ENCODE measurements at places on chromosomes 3 and 15. TPM values are rescaled to one million over a fixed set of nuclear protein-coding genes. Genes with fewer than 3 reads are reported as not detected.

GRCh38 chr15:57444877-57445513 lies 68.7 kb downstream of the CGNL1 start:
- DNase-seq = peak; percentile 38

- DNase-seq = peak; percentile 63
These were observed at the start of gene SOX2 for GRCh38 chr3:181711325-181712135. Gene SOX2, plus strand, starts transcription at chr3:181711925. Its CDS starts 436 bp downstream, at chr3:181712361.

- DNase-seq = peak; percentile 52
These were observed 110.4 kb upstream of the CTNNB1 start for GRCh38 chr3:41088882-41089281.

- DNase-seq = peak; percentile 48
These were observed 22.8 kb upstream of the GOLM2 start for GRCh38 chr15:44265757-44266156.

DNA sequence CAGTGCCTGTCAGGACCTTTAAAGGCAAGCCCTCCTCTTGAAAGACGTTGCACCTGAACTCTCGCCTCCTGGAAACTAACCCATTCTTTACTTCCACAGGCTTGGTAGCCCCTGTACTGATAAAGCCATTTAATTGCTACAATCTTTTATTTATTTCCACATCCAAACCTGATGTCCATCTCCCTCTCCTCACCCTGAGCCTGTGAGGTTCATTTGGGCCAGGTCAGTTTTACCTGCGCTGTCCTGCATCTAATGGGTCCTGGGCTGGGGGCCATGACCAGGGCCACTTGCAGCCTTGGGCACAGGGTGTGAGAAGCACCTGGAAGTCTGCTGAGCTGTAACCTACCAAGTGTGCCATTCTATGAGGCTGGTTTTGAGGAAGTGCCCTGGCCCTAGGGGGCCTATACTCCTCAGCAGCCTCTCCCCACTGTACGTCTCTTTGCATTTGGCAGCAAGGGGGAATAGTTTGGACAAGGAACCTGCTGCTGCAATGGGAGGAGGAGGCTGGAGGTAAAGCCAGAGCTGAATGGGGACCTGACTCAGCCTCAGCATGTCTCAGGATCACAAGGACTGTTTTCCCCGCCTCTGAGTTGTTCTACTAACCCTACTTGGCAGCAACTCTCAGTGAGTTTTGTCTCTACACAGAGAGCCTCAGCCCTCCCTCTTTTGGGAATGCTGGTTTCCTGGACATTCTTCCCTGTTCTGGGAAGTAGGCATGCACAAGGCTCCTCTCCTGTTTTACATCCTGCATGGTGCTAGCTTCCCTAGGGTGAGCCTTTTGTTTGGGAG lies 53.8 kb downstream of the WDR76 start:
- no peak for DNase-seq

- DNase-seq = no peak
These were observed 759.9 kb upstream of the SGO1 start for GRCh38 chr3:20945892-20946291.

DNA sequence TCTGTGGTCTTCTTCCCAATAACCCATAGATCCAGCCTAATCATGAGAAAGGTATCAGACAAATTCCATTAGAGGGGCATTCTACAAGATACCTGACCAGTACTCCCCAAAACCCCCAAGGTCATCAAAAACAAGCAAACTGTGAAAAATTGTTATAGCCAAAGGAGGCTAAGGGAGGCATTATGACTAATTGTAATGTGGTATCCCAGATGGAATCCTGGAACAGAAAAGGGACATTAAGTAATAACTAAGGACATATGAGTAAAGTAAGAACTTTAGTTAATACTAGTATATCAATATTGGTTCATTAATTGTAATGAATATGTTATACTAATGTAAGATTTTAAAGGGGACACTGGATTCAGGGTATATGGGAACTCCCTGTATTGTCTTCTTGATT lies 20.4 kb downstream of the SPTSSB start:
- no peak for DNase-seq

DNA sequence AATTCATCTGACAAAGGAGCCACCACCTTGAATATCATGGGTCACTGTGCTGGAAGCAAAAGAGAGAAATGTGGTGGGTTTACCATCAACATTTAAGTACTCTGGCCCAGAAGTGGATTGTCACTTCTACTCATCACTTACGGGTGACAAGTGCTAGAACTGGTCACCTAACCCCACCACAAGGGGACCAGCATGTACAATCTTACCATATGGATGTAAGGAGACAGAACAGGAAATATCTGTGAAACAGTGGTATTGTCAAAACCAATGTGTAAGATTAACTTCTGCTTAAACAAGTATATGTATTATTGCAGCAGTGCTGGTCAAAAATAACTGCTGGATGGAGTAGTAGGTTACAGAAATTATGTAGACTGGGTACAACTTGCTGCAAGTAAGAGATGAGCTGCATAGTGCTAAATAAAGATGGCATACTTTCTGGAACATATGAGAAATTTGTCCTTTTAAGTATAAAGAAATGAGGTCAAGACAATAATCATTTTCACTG lies 171.8 kb downstream of the POTEB3 start:
- DNase-seq = no peak

GRCh38 chr15:96538491-96538890 lies 208.0 kb downstream of the NR2F2 start:
- no peak for DNase-seq

DNA sequence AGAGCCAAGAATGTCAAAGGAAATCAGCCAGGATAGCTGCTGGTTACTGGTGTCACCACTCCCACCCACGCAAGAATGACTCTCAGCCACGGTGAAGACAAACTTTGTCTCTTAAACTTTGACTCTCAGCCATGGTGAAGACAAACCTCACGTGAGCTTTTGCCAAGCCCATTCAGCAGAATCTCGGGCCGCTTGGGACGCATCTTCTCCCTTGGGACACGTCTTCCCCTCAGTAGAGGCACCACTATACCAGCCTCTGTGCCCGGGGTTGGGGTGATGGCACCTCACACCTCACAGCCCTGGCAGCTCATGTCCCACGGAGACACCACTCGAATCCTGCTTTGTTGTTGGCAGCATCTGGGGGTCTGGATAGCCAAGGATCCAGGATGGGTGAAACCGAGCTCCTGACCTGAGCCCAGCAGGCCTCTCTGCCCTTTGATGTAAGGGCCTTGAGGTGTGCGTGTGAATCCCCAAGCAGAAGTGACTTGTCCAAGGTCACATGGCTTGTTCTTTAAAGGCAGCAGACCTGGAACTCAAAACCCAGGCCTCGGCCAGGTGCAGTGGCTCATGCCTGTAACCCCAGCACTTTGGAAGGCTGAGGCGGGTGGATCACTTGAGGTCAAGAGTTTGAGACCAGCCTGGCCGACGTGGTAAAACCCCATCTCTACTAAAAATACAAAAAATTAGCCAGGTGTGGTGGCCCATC lies 21.8 kb downstream of the RBPMS2 start:
- no peak for DNase-seq

DNA sequence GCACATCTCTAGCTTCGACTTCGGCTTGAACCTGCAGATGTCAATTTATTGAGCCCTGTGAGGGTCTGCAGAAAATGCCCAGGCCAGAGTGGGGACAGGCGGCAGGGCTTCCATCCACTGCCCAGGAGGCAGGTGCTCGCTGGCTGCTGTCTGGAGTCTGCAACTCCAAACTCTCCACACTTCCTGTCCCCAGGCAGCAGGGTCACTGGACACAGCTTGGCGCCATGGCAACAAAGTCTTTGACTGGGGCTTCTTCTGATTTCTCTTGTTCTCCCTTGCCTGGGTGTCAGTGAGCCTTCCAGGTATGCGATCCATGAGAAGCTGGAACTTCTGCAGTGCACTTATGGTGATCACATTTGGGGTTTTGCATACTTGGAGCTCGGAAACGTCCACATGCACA lies 33.5 kb downstream of the SV2B start:
- no peak for DNase-seq

- no peak for DNase-seq
These were observed 3.2 kb upstream of the PGPEP1L start for GRCh38 chr15:99010768-99011167.

- DNase-seq = no peak
These were observed 170.3 kb downstream of the NUP210 start for GRCh38 chr3:13249664-13250390.

GRCh38 chr3:186264608-186265400 lies 97.2 kb downstream of the DGKG start:
- DNase-seq = no peak

GRCh38 chr3:123561188-123561587 lies 23.7 kb downstream of the HACD2 start:
- no peak for DNase-seq

DNA sequence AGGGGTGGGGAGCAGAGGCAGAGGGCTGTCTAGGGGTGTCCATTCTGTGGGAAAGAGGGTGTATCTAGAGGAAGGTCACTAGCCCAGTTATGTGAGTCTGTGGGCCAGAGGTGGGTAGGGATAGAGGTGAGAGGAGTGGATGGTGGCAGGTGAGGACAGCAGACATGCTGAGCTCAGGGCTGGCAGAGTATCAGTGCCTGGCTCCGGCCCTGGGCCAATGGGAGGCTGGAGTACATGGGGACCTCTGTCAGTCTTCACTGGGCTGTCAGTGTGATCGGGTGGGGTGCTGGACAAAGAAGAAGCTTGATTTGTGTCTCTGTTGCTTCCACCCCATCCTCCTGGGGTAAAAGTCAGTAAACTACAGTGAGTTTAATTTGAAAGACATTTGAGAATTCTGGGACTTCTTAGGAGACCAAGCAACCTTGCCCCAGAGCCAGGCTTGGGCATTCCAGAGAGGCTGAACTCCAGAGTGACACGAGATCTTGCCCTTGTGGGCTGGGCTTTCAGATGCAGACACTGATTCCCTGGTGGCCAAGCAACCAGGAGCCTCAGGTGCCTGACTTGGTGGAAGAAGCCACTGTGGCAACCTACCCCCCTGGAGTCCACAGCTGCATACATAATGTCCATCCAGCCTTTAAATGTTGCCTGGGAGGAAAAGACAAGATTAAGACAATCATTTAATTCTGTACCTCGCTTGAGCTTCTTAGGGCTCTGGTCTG lies 60.7 kb downstream of the EXOG start:
- DNase-seq = no peak

GRCh38 chr3:45777746-45778386 lies 18.5 kb downstream of the SLC6A20 start:
- no peak for DNase-seq

GRCh38 chr3:73808862-73809509 lies 184.2 kb upstream of the PDZRN3 start:
- no peak for DNase-seq

- DNase-seq = peak; percentile 37
These were observed 57.5 kb upstream of the SIN3A start for GRCh38 chr15:75508840-75509532.

- DNase-seq = peak; percentile 69
These were observed 19.2 kb downstream of the PLD1 start for GRCh38 chr3:171790898-171791691.

DNA sequence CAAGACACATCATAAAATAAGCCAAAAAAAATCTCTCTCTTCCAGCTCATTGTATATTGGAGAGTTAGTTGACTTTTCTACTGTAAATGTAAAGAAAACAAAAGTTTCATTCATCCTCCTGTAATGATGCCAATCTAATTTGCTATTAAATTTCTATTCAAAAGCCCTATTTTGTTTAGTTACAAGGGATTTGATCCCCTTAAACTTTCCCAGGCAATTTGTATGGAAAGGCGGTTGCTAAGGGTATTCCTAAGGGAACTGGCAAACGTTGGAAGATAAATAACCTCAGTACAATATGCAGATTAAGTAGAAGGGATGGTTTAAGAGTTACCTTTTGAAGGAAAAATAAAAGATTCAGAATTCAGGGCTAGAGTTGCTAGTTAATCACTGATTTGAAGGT lies 352.7 kb downstream of the TIGIT start:
- DNase-seq = no peak

DNA sequence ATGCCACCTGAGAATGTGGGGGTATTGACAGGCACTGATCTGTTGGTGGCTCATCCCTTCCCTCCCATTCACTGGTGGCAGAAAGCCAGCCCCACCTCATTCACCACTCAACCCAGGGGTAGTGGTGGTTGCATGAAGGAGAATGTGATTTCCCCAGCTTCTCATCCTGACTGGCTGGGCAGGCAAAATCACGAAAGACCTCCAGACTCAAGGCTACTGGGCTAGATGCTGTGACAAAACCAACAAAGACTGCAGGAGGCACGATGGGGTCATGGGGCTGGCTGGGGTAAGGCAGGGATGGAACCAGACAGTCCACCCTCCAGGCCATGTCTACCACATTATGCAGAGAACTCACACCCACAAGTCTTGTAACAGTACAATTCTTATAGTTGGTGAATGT lies 33.9 kb downstream of the FSTL1 start:
- DNase-seq = no peak

DNA sequence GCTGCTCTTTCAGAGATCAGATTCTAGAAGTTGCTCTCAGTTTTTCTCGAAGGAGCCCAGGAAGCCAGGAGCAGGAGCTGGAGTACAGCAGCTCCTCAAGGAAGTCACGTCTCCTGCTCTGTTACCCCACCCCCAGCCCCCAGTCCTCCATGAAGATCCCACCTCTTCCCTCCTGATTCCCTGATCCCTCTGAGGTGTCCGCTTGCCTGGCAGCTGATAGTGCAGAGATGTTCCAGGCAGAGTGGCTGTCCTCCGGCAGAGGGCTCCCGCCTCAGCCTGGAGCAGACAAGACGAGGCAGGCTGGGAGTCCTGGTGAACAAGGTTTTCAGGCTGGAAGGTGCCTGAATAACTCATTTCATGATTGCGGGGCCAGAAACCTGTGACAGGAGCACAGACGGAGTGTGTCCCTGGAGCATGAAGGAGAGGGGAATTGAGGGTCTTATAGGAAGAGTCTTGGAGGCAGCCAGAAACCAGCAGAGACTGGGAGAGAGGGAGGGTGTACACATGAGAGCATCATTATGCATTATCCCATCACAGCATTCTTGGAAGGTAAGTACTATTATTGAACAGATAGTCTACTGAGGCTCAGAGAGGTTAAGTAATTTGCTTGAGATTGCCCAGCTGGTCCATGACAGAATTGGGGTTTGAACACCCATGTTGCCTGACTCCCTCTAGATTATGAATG lies 1.2 kb downstream of the HRH1 start:
- DNase-seq = peak; percentile 85

DNA sequence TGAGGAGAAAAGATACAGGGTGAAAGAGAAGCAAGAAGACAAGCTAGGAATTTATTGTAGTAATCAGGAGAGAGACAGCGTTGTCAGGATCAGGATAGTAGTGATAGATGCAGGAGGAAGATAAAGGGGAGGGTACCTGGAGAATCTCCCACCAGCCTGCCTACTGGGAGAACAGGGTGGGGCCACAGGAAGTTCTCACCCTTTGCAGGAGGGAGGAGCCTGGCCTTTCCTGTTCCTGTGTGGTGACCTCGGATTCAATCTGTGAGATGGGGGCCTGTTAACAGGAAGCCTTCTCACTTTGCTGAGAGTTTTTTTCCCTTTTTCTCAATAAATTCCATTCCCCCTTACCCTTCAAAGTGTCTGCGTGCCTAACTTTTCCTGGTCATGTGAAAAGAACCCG lies 37.6 kb downstream of the GMPS start:
- DNase-seq = no peak

GRCh38 chr3:124601190-124601589 lies 129.1 kb upstream of the UMPS start:
- no peak for DNase-seq

- DNase-seq = no peak
These were observed 162.7 kb downstream of the LPP start for GRCh38 chr3:188316723-188317070.

GPD1L gene
- total RNA-seq = 12.7 TPM

LMCD1 gene
- 31.8 TPM for total RNA-seq

TRPM1 gene
- total RNA-seq = not detected

DUOX1 gene
- total RNA-seq = not detected

SH3GL3 gene
- 0.24 TPM for total RNA-seq

CERS3 gene
- total RNA-seq = not detected

SCN5A gene
- 0.59 TPM for total RNA-seq

MAP2K5 gene
- total RNA-seq = 4.1 TPM

FRMD5 gene
- total RNA-seq = 9.3 TPM

GRM7 gene
- total RNA-seq = not detected

SNRK gene
- 16.0 TPM for total RNA-seq

HCN4 gene
- total RNA-seq = not detected
